ENCODE measurements at places on chromosomes 5 and 9.

DNA sequence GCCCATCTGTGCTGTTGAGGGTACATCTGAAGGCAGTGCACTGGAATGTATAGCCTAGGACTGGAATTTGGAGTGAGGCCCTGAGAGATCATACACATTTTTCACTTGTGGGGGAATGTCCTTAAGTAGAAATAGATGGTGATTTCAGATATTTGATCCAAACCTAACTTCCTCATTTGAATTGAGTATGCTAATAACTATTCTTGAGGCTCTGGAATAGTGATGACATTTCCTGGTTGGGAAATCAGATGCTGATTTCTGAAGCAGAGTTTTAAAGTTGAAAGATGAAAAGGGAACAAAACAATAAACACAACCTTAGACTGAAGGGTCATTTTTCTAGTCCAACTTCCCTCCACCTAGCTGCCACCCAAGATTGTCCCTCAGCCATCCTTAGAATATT lies 163.0 kb upstream of the CCDC152 start:
- no peak for DNase-seq

GRCh38 chr9:84563691-84564090 lies 105.8 kb upstream of the NTRK2 start:
- DNase-seq = no peak

DNA sequence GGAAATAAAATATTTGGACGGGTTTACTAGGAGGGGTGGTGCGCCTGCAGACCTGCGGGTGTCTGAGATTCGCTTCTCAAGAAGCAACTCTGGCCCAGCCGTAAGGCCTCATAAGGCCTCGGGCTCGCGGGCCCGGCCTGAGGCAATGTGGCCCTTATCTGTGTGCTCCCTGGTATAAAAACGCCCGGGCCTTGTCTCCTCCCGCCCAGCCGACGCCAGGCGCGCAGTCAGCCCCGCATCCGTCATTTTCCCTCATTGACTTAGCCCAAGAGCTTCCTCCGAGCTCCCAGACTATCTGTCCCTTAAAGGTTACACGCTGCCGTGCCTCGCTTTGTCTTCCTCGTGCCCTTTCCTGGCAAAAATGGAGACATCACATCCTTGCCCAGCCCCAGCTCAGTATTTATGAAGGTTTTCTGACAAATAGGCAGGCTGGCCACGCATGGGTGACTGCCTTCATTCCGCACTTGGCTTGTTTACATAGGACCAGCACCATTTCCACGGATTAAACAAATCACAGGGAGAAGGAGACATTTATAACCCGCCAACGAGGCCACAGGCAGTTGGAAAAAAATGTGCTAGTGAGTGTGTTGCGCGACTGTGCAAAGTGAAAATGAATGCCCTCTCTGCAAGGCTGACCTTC lies 74.5 kb upstream of the TBCA start:
- DNase-seq = no peak

- DNase-seq = no peak
These were observed 44.0 kb downstream of the NKX2-5 start for GRCh38 chr5:173191015-173191414.

- DNase-seq = no peak
These were observed 31.5 kb upstream of the LMNB1 start for GRCh38 chr5:126745259-126745992.

- DNase-seq = no peak
These were observed 368.8 kb downstream of the GLIS3 start for GRCh38 chr9:3931058-3931457.

- no peak for DNase-seq
These were observed 19.2 kb upstream of the PITX1 start for GRCh38 chr5:135053278-135053677.

DNA sequence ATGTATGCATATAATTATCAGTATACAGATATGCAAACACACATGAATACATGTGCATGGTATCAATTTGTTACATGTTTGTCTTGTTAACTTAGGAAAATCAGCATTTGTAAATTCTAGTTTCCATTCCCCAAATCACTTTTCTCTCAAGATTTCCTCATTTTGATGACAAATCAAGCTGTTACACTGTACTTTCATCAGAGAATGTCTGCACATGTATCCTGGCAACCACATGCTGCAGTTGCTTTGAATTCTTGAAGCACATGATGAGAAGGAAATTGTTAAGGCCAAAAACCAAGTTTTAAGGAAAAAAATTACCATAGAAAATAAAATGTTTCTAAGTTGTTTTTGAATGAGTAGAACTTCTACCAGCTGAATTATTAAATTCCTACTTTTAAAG lies 1834.5 kb downstream of the EFNA5 start:
- peak; percentile 14 for DNase-seq

DNA sequence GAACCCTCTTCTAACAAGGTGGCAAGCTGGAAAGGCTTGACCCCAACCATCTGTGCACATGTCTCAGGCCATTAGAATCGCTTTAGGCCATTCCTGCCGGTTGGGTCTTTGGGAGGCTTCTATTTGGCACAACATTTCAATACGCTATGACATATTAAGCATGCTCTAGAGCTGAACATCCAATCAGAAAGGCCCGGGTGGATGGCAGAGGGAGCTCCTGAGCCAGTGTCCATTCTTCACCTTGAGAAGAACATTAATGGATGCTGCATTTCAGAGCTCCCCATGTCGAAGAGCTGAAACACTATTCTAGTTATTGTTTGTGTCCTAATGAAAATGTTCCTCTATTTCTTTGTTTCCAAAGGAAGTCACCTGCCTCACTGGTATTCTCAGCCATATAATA lies 12.8 kb downstream of the SPATA9 start:
- DNase-seq = no peak

DNA sequence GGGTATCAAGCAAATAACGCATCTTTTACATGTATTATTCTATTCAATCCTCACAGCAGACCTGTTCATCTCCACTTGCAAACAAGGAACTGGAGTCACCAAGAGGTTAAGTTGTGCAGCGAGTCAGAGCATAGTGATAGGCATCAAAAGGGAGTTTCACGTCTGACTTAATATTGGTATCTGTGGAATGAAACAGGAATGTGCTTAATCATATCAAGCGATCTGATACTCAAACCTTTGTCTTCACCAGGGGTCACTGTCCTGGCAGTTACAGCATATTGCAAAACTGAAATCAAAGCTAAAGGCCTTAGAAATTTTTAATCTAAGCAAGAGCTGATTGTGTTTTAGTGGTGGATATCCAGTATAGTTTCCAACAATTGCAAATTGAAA lies 271.6 kb downstream of the PLK2 start:
- DNase-seq = peak; percentile 41

- DNase-seq = no peak
These were observed 64.9 kb upstream of the TLE1 start for GRCh38 chr9:81754245-81754644.

GRCh38 chr5:169950333-169950732 lies 30.0 kb downstream of the INSYN2B start:
- DNase-seq = no peak

GRCh38 chr5:150442699-150443080 lies 6.8 kb downstream of the RPS14 start:
- no peak for DNase-seq

GRCh38 chr9:124399968-124400940 lies 15.0 kb downstream of the PSMB7 start:
- DNase-seq = no peak

DNA sequence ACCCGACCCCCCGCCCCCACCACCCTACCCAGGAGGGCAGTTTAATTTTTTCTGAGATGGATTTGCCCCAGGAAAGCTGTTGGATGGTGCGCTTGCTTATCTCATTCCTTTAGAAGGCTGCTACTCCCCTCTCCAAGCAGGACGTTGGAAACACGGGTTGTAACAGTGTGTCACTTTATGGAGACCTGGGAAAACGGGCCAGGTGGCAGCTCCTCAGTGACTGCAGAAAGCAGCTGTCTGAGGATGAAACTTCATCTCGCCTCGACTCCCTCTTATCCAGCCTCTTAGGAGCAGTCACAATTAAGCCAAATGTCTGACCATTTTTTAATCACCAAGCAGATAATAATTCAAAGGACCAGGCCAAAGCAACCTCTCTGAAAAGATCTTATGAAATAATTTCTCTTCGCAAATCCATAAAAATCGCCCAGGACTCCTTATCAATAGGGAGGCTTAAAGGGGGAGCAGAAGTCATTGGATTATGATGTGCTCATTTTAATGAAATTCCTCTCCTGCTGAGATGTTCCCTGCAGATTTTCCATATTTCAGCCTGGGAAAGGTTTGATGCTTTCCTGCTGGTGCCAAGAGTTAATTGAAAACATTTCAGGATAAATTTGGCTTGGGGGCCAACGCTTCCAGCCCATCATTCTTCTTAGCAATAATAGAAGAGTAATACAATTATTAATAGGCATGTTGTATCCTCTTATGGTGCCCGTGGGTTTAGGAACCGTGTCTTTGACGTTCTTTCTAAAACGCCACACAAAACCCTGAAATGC lies 26.0 kb downstream of the GAS1 start:
- DNase-seq = no peak

- no peak for DNase-seq
These were observed 61.9 kb upstream of the ADAMTS16 start for GRCh38 chr5:5078009-5078897.

- DNase-seq = no peak
These were observed 20.3 kb upstream of the PCA3 start for GRCh38 chr9:76743931-76744330.

- DNase-seq = no peak
These were observed 287.8 kb downstream of the DTWD2 start for GRCh38 chr5:118700510-118700909.

GRCh38 chr5:1644810-1645571 lies 121.2 kb upstream of the LPCAT1 start:
- peak; percentile 19 for DNase-seq

DNA sequence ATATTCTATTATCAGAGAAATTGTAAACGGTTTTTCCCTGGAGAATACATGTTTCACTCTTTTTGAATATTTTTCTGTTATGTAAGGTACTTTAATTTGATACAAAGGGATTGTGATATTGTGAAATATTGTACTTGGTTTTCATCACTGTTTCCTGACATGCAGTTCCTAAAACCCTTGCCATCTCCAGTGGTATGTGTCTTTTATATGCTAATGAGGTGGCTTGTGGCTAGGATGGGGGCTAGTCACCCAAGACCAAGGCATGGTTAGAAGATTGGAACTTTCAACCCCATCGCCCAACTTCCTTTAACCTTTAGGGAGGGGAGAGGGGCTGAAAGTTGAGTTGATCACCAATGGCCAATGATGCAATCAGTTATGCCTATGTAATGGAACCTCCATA lies 160.6 kb downstream of the TAF11L14 start:
- no peak for DNase-seq

DNA sequence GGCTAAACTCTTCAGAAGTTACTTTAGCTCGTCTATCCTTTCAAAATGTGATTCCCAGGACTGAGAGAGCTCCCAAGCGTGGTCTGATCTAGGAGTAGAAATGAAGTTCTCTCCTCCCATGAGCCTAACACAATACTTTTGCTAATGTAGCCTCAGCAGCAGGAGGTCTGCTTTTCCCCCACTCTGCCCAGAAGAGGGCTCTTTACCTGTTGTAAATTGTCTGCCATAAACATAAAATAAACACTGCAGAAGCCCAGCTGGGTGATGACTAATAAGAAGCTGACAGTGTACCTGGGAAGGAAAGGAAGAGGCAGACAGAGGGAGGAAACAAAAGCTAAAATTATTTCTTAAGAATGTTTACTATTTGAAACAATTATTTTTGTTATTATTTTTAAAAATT lies 15.4 kb downstream of the SLC36A3 start:
- DNase-seq = no peak

DNA sequence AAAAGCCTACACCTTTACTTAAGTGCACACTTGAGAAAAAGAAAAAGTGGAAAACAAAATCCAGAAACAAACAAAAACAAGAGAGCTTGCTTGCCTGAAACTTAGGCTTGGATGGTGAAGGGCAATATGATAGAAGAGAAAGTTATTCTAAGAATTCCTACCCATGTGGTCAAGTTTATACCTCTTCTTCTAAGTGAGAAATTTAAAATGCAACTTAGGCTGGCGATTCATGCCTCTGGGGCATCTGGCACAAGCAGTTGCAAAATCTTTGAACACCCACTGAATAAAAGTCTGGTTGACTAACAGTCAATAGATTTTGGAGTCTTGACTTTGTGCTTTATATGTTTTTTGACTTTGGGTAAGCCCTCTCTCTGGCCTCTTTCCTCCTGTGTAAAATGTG lies 239.6 kb downstream of the KDM4C start:
- DNase-seq = no peak

DNA sequence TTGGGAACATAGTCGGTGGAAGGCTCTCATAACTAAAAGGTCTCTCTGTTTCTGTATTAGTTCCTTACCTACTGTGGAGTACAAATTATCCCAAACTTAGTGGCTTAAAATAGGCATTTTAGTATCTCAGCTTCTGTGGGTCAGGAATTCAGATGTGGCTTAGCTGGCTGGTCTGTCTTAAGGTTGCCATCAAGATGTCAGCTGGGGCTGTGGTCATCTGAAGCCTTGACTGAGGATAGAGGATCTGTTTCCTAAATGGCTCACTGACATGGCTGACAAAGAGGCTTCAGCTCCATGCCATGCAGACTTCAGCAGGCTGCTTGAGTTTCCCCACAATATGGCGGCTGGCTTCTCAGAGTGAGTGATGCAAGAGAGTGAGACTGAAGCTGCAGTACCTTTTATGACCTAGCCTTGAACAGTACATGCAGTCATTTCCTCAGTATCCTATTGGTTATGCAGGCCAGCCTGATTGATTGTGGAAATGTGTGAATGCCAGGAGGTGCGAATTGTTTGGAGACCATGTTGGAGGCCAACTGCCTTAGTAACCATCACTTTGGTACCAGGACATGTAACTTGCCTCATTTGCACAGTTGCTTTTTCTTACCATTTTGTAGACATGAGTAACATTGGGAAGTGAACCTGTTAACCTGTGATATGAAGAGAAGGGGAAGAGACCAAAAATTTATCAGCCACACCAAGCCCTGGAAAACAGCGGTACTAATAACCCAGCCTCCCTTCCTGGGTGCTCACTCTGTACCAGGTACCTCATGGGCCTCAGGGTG lies 152.8 kb upstream of the IER5L start:
- no peak for DNase-seq

All from AG04449 (cell line).